LNCaP clone FGC (cell line): ENCODE measurements at places on chromosomes 12 and 14.

GRCh38 chr12:106671840-106672239 lies 89.0 kb downstream of the RFX4 start:
- no peak for DNase-seq

GRCh38 chr14:34363733-34364134 lies 98.3 kb downstream of the SPTSSA start:
- no peak for DNase-seq

- DNase-seq = no peak
Measured at GRCh38 chr14:23356662-23357061, 4.0 kb upstream of the SLC22A17 start.

- no peak for DNase-seq
Measured at GRCh38 chr14:77310026-77310425, 10.7 kb downstream of the POMT2 start.

GRCh38 chr14:75752086-75752485 lies 91.0 kb downstream of the TTLL5 start:
- no peak for DNase-seq

GRCh38 chr12:2851931-2852330 lies 4.9 kb downstream of the TEX52 start:
- DNase-seq = no peak

GRCh38 chr12:79690142-79690637 lies 574 bp downstream of the PAWR start:
- DNase-seq = no peak

DNA sequence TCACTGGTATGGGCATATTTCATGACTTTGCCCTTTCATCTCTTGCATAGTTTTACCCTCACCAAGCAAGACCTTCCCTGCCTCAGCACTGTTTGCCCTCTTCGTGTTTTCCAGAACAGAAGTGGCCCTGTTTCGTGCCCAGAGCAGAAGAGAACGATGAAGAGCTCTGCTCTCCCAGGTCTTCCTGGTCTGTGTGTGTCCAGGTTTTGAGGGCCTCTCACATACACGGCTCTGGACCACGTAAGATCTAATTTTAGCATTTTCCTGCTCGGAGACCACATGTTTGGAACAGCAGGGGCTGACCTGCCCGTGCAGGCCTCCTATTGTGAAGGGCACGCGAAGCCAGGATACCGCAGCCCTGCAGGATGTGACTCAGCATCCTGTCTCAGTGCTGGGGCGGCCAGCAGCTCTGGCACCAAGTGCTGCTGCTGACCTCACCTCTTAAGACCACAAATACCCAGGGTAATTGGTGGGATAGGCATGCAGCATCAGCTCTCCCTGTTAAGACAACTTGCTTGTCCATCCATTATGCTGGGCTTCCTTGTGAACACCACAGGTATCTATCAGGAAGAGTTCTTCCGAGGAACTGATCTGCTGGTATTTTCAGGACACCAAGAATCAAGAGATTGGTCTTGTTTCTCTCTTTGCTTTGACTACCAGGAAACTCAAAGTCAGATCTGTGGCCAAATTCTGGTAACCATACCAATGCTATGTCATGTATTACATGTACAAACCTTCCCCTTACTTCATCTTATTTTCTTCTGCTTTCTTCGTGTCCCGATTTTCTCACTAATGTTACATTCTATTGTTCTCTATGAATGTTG lies 19.0 kb downstream of the SSH1 start:
- DNase-seq = no peak

- DNase-seq = no peak
Measured at GRCh38 chr14:94394581-94395207, 6.3 kb upstream of the SERPINA1 start.

GRCh38 chr14:57962325-57963035 lies 96.6 kb upstream of the SLC35F4 start:
- DNase-seq = no peak

DNA sequence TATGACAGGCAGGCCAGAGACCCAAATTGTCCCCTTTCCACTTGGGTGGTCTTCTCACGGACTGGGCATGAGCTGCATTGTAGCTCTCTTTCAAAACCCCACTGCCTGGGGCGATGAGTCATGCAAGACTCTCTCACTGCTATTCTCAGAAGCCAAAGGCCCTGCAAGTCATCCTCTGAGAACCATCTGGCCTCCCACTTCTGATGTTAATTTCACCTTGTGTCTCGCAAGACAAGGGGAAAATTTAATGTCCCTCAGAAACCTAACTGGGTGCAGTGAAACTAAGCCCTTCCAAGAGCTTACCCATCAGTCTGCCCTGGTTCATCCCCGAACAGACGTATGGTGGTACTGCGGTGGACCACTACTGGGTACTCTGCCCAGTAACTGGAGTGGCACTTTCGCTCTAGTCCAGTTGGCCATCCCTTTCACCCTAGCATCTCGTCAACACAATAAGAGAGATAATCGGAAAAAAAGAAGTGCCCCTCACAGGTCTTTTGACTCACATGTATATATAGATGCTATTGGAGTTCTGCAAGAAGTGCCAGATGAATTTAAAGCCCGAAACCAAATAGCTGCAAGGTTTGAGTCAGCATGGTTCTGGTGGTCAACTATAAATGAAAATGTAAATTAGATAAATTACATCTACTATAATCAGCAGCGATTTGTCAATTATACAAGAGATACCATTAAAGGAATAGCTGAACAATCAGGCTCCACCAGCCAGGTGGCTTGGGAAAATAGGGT lies 31.3 kb upstream of the LALBA start:
- DNase-seq = no peak

GRCh38 chr12:11787437-11787836 lies 138.0 kb downstream of the ETV6 start:
- no peak for DNase-seq
